ENCODE measurements at places on chromosomes 12 and 14.

DNA sequence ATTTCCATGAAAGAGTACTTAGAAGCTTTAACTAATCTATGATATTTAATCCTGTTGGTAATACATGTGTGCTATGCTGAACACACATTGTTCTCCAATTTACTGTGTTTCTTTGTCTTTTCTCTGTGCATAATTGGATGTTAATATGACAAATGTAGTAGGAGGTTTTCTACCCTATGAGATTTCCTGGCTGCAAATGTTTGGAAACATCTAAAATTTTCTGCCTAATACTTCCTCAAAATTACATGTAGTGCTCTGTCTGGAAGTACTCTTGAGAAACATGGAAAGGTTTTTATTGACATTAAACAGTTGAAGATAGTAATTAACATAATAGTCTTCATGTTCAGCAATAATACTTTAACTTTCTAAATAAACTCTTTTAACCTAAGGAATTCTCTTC is 213.0 kb downstream of the KITLG start:
- no peak for DNase-seq

DNA sequence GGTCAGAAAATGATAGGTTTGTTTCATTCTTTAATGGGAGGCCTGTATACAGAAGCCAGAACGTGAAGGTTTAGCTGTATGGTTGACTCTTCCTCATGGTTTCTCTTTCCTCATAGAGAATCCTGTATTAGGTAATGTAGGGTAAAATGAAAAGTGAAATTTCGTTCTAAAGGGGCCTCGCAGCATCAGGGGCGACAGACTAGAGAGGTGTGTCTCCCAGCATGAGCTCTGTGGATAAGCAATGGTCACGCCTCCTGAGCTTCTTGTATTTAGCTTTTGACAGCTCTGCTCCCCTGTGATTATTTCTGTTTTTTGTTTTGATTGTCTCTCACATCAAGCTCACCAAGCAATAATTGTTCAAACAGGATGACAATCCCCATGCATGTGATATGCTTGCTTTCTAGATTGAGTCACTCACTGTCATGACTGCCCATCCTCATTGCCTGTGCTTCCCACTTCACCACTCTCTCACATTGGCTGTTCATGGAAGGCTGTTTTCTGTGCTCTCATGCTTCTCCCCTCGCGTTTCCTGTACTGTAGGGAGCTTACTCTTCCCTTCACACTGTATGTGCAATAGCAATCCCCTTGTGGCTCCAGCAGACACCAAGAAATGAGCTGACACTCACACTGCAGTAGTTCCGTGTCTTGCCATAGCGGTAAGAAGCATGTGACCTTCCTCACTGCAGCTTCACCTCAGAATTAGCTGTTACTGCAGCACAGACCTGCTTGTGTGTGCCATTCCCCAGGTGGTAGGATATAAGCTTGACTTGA is 44.0 kb downstream of the RAD52 start:
- no peak for DNase-seq

DNA sequence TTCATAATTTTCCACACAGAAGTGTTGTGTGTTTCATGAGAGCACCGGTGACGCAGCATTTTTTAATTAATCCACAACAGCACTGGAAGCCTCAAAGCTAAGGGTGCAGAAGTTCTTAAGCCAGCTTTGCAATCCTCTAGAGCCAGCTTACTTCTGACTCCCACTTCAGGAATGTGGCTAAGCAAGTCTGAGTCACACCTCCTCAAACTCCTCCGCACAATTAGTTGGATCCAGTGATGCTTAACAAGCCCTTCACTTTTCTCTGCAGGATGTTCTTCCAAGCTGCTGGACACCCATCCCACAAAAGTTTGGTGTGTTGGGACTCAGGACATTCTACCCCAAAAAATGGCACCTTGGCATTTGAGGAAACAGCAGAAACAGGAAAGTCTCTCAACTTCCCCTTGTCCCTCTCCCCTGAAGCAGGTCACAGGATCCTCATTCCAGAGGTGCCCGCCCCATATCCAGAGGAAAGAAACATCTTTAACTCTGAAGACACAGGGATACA is 210.0 kb downstream of the PPM1H start:
- DNase-seq = no peak

DNA sequence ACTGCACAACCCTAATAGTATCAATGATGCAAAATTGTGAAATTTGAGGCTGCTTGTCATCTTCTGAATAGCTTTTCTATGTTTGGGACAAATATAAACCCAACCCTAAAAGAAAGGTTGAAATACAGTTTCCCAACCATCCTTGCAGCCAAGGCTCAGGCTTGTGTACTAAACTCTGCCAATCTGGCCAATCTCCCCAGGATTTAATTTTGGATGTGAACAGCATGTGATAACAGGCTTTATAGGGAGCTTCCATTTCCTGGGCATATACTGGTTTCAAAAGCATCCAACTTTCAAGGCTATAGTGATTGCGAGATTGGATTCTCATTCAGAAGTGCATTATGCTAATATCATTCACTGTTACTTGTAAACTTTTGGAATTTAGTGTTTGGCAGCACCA is 55.7 kb upstream of the MUCL1 start:
- DNase-seq = no peak

GRCh38 chr14:28381656-28382055 is 384.9 kb upstream of the FOXG1 start:
- DNase-seq = no peak

DNA sequence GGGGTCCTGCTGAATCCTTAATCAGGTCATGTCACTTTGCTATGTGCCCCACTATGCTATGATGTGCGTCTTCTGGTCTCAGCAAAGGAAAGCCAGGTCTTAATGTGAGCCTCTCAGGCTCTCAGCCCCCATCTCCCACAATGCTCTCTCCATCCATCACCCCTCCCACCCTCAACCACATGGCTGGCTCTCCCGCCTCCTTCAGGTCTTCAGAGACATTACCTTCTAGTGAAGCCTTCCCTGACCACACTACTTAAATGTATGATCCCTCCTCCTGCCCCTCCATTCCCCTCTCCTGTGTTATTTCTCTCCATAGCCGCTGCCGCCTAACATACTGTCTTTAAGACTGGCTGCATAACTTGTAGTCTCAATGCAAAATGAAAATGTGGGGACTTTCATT is 50.5 kb downstream of the KRT80 start:
- DNase-seq = no peak

- no peak for DNase-seq
These were observed 451.7 kb downstream of the NPAS3 start for GRCh38 chr14:33390335-33390734.

DNA sequence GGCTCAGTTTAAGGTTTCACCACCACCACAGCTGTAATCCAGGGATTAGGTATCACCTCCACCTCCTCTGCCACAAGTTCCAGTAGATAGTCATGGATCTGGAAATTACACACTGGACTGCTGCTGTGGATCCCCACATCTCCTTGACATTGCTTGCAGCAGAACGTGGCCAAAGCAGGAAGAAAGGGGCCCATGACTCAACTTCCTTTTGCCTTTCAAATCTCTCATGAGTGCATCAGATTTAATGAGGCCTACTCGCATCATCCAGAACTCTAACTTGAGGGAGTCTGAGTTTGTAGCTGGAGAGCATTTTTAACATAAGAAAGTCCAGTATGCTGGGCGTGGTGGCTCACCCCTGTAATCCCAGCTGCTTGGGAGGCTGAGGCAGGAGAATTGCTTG is 29.2 kb upstream of the TMED10 start:
- no peak for DNase-seq

GRCh38 chr12:131038961-131039950 is 85.5 kb downstream of the ADGRD1 start:
- DNase-seq = no peak

DNA sequence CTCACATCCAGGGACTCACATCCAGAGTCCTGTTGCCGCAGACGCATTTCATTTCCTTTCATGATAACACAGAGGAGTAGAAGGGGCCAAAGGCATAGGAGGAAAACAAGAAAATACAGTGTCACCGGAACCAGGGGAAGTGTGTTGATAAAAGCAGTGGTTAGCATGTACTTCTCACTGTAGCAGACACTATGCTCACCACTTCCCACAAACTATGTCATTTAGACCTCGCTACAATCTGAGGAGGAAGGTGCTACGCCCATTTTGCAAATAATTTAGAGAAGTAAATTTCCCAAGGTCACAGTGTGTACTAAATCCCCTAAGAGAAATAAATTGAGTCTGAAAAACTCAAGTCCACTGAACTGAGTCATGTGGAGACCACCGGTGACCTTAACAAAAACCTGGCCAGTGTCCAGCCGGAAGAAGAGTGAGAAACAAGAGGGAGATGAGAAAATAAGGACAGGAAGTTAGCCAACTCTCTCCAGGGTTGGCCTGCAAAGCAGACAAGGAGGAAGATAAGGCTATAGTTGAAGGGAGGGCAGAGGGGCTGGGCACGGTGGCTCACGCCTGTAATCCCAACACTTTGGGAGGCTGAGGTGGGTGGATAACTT is 25.8 kb upstream of the TMCC3 start:
- DNase-seq = no peak

- no peak for DNase-seq
These were observed 101.4 kb downstream of the GPR65 start for GRCh38 chr14:88106377-88106776.

DNA sequence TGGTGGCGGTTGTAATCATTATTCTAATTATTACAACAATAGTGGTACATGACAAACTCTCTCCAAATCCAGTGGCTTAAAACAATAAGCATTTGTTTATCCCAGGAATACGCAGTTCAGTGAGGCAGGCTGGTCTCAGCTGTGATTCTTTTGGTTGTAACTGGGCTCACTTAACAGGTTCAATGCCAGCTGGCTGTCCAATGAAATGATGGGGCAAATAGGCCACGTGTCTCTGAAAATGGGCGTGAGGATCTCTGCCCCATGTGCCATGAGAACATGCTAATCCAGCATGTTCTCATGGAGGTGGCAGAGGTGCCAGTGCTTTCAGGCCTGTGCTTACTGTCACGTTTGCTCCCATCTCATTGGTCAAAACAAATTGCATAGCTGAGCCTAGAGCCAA is 73.1 kb upstream of the CLMN start:
- DNase-seq = no peak

DNA sequence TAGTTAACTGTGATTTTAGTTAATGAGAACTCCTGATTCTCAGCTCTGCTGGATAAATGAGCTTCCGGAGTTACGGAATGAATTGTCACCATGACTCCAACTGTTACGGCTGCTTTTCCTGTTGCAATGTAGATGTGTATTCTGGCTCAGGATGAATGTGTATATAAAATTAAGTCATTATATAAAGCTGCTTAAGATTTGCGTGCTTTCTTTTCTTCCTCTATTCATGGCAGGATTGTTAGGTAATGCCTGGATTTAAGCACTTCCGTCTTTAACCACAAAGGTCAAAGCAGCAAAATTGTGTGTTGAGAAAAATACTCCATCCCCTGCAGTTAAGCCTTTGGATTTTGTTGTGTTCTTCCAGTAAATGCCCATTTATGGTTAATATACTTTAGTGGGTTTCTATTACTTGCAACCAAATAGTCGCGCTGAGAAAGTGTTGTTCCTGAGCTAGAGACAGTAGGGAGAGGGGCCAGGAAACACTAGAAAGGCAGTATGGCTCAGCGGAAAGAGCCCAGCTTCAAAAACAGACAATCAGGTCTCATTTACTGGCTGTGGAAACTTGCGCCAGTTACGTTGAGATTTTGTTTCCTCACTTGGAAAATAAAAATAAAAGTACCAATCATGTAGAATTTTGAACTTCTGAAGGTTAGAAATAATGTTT is 9.4 kb upstream of the CCDC175 start:
- no peak for DNase-seq

DNA sequence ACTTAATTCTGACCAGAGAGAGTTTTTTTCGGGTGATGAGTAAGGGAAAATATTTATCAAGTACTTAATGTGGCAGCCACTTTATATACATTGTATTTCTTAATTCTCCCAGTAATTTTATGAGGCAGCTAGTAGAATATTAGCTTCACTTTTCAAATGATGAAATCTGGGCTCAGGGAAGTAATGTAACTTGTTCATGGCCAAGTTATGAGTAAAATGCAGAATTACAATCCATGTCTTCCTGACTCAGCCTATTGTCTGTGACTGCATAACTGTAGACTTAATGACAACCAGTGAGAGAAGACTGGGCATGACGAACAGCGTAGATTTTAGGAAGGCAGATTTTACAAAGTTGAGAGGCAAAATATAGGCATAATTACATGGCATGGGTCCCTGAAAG is 106.7 kb upstream of the MIS18BP1 start:
- no peak for DNase-seq

GRCh38 chr12:85489194-85489593 is 209.2 kb downstream of the ALX1 start:
- DNase-seq = no peak
